ENCODE measurements at places on chromosomes 1 and 21.

- DNase-seq: no peak
These were observed 4.7 kb upstream of the FTCD start for GRCh38 chr21:46159841-46160656.

- no peak for DNase-seq
These were observed 12.8 kb upstream of the MIXL1 start for GRCh38 chr1:226210571-226211176.

GRCh38 chr1:39899611-39900538, 1.8 kb downstream of the MYCL start:
- no peak for DNase-seq

DNA sequence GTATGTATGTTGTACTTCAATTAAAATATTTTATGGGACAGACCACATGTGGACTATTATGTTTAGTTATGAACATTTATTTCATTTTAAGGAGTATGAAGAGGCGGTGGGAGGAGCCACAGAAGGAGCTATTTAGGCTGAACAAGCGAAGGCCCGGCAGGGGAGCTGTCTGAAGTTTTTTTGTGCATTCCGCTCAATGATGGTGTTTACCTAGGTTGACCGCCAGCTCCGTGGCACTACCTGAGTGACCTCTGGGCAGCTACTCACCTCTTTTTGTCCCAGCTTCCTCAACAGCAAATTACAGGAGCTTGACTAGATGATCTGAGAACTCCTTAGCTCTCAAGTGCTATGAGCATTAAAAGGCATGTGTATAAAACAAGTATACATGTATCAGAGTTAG, 32.7 kb upstream of the C1orf198 start:
- no peak for DNase-seq

DNA sequence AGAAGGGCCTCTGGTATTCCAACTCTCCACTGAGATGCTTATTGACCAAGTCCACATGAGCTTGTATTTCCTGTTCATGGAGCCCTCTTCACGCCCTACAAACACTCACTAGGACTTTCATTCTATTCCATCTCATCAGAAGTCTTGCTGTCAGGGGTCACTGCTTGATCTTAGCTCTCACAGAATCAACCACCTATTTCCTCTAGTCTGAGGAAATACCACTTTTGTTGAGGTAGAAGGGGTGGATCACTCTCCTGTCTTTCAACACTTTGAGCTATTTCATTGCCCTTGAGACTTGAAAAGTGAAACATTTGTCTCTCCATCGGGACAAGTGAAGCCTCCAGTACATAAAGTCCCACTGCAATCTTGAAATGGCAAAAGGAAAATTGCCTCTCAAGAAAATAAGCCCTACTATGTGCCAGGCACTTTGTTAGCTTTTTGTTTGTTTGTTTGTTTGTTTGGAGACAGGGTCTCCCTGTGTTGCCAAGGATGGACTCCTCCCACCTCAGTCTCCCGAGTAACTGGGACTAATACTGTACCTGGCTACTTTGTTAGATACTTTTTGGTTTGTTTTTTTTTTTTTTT, 19.8 kb upstream of the FAM110D start:
- DNase-seq: no peak

DNA sequence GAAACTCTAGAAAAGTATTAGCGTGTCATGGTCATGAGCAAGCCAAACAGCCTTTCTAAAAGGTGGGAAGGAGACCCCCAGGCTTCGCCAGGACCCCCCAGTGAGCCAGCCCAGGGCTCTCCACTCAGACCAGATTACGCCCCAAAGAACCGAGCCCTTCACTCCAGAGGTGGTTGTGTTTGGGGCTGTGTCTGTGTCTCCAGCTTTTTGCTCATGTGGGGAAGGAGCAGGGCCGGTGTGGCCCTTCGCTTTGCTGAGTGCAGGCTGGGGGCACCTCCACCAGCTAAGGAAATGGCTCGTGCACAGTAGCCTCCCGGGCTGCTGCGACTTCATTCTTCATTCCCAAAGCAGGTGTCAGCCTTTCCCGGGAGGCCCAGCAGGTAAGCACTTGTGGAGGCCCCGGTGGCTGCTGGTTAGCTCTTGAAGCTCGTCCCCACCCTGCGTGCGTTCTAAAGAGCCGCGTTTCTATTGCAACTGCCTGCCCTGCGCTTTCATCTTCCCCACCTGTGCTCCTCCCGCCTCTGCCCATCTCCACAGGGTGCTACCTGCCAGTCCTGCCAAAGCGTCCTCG, 531 bp downstream of the TSPEAR start:
- no peak for DNase-seq

DNA sequence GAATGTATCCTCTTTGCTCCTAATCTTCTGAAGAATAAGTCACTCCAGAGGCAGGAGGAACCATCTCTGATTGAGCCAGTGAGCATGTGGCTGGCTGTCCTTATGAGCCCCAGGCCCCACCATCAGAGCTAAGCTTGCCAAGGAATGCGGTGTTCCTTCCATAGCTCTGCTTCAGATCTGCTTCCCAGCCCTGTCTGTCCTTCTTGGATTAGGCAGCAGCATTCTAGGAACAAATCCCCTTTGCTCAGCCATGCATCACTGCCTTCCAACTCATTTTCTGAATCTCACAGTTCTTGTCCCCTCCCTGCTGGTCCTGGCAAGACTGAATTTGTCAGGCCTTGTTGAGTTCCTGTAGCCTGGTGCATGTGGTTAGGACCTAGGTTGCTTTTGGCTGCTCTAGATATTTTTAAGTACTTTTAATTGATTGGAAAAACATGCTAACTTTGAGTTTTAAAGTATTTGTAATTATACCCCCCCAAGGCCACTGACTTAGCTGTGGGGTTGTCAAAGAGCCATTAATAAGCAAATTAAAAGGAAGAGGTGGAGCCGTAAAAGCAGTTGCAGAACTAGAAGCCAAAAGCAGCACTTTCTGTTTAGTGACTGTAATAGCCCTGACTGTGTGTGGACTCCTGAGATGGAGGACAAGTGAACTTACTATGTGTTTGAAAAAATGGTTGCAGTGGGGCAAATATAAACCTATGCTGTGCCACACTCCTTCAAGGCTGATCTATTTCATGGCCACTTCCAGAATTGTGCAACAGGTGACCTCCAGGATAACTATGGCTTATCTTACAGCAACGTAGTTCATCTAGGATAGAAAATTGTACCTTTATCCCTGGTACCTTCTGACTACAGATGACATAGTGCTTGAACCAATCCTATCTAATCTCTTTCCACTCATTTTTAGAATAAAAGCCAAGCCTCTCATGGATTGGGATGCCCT, 61.3 kb upstream of the BACH1 start:
- DNase-seq: no peak

DNA sequence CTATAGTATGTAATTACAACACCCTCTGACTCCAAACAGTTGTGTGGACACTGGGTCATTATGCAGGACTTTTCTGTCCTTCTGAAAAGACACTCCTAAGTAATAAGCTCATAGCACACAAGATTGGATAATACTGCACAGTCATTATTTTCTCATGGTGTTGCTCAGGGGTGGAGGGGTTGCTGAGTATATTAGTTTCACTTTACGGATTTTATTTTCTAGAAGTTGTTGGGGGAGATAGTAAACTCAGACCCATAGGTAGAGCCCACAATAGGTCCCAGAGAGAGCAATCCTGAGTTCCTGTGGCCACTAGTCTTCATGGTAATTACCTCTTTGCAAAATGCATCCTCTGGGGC, 53.4 kb downstream of the DUSP10 start:
- no peak for DNase-seq

DNA sequence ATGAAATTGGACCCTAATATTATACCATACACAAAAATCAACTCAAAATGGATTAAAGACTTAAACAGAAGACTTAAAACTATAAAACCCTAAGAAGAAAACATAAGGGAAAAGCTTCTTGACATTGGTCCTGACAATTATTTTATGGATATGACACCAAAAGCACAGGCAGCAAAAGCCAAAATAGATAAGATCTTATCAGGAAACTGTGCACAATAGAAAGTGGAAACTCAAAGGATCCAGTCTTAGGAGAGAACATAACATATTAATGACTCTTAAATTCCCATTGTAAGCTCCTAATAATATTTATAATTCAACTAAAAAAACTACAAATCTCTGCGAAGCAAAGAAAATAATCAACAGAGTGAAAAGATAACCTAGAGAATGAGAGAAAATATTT, 39.8 kb downstream of the RGS13 start:
- no peak for DNase-seq

GRCh38 chr1:31010086-31010989, 55.2 kb downstream of the PUM1 start:
- no peak for DNase-seq

DNA sequence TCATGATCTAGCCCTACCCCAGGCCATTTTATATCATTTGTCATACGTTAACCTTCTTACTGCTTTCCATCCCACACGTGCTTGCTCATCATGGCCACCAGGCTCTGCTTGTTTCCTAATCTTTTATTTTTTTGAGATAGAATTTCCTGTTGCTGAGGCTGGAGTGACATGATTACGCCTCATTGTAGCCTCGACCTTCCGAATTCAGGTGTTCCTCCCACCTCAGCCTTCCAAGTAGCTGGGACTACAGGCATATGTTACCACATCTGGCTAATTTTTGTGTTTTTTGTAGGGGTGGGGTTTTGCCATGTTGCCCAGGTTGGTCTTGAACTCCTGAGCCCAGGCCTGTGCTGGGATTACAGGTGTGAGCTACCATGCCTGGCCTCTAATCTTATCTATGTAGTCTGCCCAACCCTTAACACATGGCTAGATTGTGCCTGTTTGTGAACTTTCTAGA, 3.3 kb downstream of the UAP1 start:
- DNase-seq: no peak

- peak; percentile 63 for DNase-seq
These were observed 4.5 kb downstream of the COPA start for GRCh38 chr1:160338580-160338979.

- DNase-seq: no peak
These were observed 434.6 kb upstream of the ADGRL2 start for GRCh38 chr1:81366173-81366572.

GRCh38 chr1:98368995-98369394, 292.5 kb upstream of the SNX7 start:
- DNase-seq: no peak

DNA sequence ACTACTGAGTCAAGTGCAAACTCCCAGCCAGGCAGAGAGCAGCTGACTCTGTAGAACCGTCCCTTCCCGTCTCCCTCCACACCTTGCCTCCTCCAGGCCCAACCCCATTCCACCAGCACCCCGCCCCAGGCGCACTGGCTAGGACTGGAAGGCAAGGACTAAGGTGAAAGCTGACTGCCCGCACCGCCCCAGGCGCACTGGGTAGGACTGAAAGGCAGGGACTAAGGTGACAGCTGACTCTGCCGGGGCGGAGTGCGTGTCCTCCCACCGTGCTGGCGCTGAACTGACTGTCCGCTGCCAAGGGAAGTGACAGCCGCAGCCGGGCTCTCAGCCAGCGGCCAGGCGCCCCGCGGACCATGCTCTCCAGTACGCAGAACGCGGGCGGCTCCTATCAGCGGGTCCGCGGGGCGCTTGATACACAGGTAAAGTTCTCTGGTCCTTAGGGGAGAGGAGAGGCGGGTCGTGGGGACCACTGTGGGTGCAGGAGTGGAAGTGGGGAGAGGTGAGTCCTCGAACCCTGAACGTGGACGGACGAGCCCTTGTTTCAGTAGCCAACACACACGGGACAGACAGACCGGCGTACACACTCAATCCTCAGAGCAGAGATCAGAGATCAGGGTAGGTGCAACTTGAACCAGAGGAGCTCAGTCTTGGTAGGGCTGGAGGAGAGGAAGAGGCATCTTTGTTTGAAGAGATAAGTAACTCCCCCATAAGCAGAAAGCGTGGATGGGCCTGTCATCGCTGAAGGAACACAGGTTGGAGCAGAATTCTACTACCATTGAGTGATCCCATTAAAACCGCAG, 58.0 kb downstream of the RBM11 start:
- no peak for DNase-seq

GRCh38 chr1:184163674-184164465, 112.3 kb downstream of the TSEN15 start:
- DNase-seq: no peak

GRCh38 chr21:34892209-34892608, 156.9 kb downstream of the RUNX1 start:
- DNase-seq: peak; percentile 27

DNA sequence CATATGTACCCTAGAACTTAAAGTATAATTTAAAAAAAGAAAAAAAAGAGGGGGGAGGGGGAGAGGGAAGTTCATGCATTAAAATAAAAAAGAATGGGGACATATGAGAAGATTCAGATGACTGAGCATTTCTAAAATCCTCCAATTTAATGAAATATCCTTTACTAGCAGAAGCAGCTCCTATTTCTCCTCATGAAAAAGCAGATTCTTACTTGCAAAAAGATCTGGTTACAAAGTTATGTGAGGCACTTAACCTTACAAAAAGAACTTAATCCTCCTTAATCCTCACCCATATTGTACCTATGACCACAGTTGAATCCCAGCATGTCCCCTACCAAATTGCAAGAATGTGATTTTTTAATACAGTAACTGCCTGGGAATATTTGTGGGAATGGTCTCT, 298.5 kb downstream of the SRGAP2C start:
- DNase-seq: no peak

- peak; percentile 85 for DNase-seq
These were observed 48.7 kb downstream of the LHX4 start for GRCh38 chr1:180278596-180279395.

DNA sequence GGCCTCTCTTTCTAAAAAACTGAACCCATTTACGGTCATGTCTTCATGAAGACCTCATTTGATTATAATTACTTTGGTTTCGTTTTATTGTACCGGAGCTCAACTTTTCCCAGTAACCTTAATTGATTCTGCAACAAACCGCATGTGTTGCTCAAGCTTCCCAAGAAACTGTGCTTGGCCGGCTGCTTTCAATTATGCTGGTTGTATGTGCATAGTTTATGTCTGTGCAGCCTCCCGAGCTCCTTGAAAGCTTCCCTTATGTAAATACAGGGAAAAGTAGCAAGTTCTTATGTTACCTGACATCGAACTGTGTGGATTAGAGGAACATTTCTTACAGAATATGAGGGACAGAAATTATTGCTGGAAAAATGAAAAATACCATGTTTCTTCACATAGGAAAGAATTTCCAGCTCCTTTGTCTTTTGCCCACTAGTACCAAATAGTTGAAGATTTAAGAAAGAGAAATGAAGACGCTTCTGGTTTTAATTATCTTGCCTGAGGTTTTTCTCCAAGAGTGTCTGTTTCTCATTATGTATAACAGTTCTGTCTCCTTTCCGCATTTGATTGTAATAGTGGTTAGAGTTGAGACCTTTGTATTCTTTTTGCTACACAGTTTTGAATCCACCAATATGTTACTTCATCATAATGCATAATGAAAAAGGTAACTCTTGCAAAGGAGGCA, 2.1 kb downstream of the VCAM1 start:
- no peak for DNase-seq

DNA sequence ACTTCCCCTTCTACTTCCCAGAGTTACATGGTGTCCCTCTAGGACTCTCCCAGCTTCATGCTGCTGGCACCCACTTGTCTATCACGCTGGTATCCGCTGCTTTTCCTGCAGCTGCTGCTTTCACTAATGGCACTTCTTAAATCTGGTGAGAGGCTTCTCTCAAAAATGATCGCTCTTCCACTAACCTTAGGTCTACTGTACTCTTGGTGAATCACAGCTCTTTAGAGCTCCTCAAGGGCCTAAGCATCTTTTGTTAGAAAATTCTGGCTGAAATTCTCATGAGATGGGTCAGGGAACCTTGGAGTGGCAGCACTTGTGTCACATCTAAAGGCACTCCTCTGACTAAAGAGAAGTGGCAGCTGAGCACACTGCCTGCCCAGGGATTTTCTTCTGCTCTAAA, 32.1 kb downstream of the ZMYND12 start:
- DNase-seq: no peak

GRCh38 chr1:28322194-28322593, 6.6 kb upstream of the MED18 start:
- no peak for DNase-seq
